ENCODE measurements at places on chromosomes 2 and 18. TPM values are rescaled to one million over a fixed set of nuclear protein-coding genes. Genes with fewer than 3 reads are reported as not detected.

The SLC30A3 gene
- 0.85 TPM for polyA plus RNA-seq

DNA sequence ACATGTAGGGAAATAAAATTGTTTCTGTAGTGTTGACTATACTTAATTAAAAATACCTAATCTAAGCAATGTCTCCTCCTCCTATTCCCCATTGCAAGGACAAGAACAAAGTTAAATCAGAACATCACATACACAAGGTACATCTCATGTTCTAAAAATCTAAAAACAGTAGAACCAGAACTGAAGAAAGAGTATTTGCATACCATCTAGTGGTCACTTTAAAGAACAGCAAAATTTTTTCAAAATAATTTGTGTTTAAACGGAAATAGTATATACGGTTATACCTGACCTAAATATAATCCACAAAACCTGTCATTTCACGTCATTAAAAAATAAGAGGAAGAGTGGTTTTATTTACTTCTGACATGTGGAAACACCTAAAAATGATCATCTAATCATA is 294.3 kb upstream of the KCNH7 start:
- no peak for DNase-seq

DNA sequence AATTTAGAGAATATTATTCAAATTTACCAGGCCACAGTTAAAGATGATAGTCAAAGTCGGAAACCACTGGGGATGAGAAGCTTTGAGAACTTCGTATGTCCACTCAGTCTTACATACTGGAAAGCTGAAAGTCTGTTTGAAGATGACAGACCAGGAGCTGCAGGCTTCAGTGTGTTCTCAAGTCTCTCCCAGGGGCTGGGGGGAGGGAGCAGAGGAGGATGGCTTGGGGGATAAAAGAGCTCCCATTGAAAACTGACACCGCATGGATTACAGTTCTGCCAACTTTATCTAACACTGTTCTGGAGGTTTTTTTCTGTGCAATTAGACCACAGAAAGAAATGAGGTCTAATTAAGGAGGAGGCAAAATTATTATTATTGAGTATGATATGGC is 170.5 kb upstream of the ALKAL2 start:
- no peak for DNase-seq

The COL3A1 gene
- polyA plus RNA-seq, result 5,317 TPM

The SKOR2 gene
- polyA plus RNA-seq, result not detected

GRCh38 chr2:191265311-191266170 is 20.3 kb downstream of the MYO1B start:
- DNase-seq, result no peak

GRCh38 chr2:240477916-240478315 is 42.5 kb downstream of the GPC1 start:
- DNase-seq, result no peak

DNA sequence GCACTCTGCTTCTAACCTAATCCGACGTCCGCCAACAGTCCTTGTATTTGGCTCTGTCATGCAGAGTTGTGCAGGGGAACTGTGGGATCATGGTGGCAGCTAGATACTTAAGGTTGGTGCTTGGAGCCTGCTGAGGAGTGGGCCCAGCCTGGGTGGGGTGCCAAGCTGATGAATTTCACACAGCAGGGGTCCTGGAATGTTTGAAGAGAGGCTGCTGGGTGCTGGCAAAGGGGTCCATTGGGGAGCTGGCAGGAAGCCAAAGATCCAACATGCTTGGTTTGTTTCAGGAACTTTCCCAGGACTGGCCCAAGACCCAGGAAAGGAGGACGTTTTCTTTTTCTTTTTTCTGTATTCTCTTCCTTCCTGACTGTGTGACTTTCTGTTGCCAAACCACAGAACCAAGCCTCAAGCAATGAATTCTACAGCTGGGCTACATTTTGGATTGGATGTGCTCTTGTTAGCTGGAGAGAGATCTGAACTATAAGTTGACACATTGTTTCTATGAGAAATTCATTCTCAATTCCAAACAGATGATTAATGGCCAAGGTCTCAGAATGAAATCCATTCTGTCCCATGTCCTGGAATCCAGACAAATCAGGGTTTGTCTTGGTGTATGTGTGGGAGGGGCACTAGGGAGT is 49.9 kb downstream of the DHRS9 start:
- DNase-seq, result no peak

The SERPINB8 gene
- 1.4 TPM for polyA plus RNA-seq

- DNase-seq, result no peak
Measured at GRCh38 chr2:215288112-215288815, 23.6 kb upstream of the ATIC start.

DNA sequence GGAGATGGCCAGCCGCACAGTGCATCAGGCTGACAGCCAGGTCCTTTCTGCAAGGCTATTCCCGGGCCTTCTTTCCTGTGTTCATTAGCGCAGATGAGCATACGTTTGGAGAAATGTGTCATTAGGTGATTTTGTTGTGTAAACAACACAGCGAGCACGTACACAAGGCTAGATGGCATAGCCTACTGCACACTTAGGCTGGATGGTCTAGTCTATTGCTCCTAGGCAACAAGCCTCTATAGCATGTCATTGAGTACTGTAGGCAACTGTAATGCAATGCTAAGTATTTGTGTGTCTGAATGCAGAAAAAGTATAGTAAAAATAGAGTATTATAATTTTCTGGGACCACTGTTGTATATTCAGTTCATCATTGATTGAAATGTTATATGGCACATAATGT is 50.9 kb upstream of the PHLPP1 start:
- DNase-seq, result no peak

The NT5DC4 gene
- 0.09 TPM for polyA plus RNA-seq

The CDC42EP3 gene
- polyA plus RNA-seq, result 39.1 TPM

DNA sequence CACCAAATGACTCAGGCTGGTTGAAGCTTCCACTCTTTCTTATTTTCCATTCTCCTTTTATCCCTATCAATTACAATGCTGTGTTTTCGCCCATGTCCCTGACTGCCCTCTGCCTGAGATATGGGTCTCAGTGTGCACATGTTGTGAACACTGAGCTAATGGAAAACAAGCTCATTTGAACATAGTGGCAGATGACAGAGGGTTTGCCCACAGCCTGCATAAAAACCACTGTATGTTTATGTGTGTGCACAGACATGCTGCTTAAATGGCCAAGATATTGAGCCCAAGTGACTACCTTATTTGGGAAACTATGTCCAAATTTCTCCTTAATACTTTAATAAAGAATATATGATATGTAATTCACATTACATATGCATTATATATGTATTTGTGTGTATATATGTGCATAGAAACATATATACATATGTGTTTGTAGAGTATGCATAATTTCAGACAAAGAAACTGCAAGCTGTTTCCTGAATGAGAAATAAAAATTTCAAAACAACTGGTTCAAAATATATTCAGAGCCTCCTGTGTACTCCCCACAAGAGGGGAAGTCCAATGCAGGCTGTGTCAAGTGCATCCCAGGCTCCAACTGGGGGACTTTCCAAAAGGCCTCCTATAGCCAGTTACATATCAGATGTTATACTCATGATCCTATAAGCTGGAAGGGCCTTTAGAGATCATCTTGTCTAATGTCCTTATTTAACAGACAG is 92.7 kb upstream of the CD302 start:
- no peak for DNase-seq

The SLC38A11 gene
- polyA plus RNA-seq, result 0.20 TPM

GRCh38 chr2:201109186-201109585 is 6.8 kb upstream of the CFLAR start:
- no peak for DNase-seq

DNA sequence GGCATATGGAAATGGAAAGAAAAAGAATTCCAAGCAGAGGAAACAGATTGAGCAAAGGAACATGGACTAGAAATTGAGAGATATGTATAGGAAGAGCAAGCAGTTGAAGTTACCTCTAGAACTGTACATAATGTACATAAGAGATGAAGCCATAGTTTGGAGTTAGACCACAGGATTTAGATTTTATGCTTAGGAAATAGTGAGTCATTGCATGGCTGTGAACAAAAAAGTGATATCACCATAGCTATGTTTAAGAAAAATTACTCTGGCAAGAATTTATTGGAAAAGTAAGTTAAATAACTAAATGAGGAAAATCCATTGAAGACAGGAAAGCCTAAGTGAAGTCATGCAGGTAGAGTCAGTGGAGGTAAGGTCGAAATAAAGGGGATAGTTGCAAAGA is 99.4 kb upstream of the GALNT5 start:
- DNase-seq, result no peak

DNA sequence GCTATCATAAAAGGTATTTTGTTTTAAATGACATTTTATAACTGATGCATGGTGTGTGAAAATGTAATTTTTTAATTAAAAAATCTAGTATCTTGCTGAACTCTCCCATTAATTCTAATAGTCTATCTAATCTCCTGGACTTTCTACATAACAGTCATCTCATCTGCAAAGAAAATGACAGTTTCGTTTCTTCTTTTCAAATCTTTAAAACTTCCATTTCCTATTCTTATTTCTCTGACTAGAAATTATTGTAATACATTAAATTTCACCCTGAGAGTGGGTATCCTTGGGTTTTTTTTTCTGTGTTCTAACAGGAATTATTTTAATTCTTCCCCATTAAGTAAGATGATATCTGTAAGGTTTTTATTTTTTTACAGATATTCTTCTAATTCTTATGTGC is 120.1 kb downstream of the KCNF1 start:
- DNase-seq, result no peak

- DNase-seq, result no peak
Measured at GRCh38 chr2:46258937-46259776, 38.0 kb upstream of the EPAS1 start.

DNA sequence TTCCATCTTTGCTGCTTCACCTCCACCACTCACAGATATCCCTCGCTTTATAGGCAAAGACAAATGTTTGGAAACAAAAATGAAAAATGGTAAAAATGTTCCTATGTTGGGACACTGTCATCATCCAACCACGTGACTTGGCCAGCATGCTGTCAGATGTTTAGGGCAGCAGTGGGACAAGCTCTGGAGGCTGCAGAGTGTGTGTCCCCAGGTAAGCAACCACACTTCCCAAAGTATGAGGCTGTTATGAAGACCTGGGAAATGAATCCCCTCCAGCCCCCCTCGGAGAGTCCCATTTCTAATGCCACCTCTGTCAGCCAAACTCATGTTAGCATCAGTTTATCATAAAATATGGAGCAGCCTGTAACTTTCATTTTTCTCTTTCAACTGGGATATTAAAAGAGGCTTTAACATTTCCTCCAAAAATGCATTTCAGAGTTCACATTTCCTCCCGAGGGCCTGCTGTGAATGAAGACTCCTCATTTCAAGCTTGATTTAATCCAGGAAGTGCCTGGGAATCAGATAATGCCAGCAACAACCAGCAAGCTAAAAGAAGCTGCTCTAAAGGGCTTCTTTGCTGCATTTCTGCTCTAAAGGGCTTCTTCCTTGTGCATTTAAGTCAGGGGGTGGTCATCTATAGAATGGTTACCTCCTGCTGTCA is 66.2 kb downstream of the APOB start:
- no peak for DNase-seq
